Left cardiac atrium (tissue), 4 donors: ENCODE measurements at places on chromosomes 6 and 20. TPM values are rescaled to one million over a fixed set of nuclear protein-coding genes. Genes with fewer than 3 reads are reported as not detected.
A peak's percentile ranks its signal among the peaks of the same experiment; 100 is the strongest.

GRCh38 chr20:23673209-23673608, 15.6 kb downstream of the CST4 start:
- DNase-seq: no peak

Gene PACSIN1
- 8.4 TPM for total RNA-seq

GRCh38 chr6:45691426-45691825, 313.7 kb upstream of the SUPT3H start:
- DNase-seq: no peak

- no peak for DNase-seq
Measured at GRCh38 chr6:106702046-106702445, 72.7 kb downstream of the QRSL1 start.

Gene PAK5
- not detected for total RNA-seq

Gene KCNK5
- total RNA-seq: 1.2 TPM

- peak; percentile 54 for DNase-seq
Measured at GRCh38 chr6:149450679-149451375, 34.0 kb downstream of the ZC3H12D start.

Gene SLC29A1
- total RNA-seq: 115 TPM

DNA sequence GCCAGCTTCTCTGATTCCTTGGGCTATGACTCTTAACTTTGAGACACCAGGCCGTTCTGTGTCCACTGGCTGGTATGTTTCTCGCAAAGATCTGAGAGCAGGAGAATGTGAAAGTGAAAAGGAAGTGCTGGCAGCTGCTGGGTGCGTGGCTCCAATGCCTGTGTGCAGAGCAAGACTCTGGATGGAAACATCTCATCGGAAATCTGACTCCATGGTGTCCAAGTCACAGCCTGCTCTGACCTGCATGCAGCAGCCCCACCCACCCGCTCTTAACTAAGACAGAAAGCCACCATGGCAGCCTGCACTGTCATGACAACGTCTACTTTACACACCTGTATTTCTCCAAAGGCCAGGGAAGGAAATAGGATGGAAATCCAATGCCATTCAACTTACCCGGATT, 66.3 kb upstream of the MPC1 start:
- no peak for DNase-seq

Gene ZBTB12
- total RNA-seq: 2.5 TPM

GRCh38 chr6:11921751-11922150, 90.4 kb upstream of the HIVEP1 start:
- no peak for DNase-seq

DNA sequence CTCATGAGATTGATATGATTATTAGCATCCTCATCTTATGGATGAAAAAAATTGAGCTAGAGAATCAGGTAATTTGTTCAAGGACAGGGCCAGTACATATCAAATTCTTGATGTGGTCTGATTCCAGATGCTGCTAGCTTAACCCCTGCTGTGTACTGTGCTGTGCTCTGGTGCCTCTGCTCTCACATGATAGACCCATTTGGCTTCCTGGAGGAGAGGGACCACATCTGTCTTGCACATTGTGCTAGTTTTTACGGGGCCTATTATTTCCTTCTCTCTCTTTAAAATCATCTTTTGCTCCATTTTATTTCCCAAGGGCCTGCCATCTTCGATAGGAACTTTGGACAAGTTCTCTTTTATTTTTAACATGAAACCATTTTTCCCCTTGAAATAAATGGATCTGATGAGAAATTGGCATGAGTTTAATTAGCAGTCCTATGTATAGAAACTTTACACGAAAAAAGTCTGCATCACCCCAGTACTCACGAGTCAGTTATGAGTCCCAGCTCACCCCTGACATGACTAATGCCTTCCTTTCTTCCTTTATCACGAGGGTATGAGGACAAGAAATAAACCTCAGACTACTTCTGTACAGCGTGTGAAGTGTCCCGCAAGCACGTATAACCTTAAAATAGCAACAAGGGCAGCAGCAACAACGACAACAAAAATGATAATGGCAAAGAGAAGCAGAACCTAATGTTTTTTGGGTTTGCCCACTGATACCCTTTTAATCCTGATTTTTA, 26.5 kb downstream of the CD109 start:
- DNase-seq: no peak

- no peak for DNase-seq
Measured at GRCh38 chr20:1619861-1620444, at the start of gene SIRPB1. Gene SIRPB1, minus strand, starts transcription at chr20:1620009. Its CDS starts 65 bp downstream, at chr20:1619944.

Gene PTCRA
- total RNA-seq: not detected

DNA sequence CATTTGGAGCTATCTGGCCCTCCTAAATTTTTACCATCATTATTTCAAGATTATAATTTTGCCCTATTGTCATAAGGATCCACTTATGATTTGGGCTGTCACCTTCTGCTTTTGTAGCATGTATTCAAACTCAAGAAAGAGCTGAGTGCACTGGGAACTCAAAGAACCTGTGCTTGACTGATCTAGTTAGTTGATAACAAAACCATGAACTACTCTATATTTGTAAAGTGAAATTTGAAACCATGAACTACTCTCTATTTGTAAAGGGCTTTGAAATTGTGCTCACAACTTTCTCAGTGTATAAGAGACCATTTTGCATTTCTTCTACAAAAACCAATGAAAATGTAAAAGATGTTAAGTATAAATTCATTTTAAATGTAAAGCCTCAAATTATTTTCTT, 77.5 kb upstream of the POPDC3 start:
- DNase-seq: no peak

- no peak for DNase-seq
Measured at GRCh38 chr20:63029358-63030121, 22.8 kb upstream of the BHLHE23 start.

DNA sequence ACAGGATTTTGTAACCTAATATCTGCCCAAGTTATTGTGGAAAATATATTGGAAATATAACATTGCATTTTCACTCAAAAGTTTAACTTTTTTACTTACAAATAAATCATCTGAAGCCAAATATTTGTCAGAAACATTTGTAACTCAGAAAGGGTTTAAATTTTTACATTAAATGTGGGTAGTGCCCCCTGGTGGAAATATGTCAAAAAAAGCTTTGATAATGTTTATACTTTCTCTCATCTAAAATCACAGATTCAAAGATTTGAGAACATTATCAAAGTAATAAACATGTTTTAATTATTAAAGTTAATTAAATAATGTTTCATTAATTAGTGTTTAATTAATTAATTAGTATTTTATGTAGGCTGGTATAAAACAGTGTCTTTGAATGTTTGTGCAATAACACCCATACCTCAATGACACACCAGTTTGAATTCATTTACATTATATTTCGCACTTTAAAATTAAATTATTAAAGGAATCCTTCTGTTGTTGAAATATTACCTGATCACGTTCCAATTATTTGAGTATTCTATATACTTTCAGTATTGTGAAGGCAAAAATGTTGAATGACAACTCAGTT, 320.1 kb upstream of the FKBP1C start:
- DNase-seq: no peak

- DNase-seq: no peak
Measured at GRCh38 chr6:131262060-131262459, 126.8 kb downstream of the AKAP7 start.

Gene RNF39
- not detected for total RNA-seq

GRCh38 chr6:82331031-82331773, 32.4 kb upstream of the TPBG start:
- no peak for DNase-seq

GRCh38 chr20:41072190-41072863, 43.7 kb downstream of the TOP1 start:
- peak; percentile 30 for DNase-seq

GRCh38 chr6:117441824-117442264, 16.1 kb upstream of the ROS1 start:
- no peak for DNase-seq

DNA sequence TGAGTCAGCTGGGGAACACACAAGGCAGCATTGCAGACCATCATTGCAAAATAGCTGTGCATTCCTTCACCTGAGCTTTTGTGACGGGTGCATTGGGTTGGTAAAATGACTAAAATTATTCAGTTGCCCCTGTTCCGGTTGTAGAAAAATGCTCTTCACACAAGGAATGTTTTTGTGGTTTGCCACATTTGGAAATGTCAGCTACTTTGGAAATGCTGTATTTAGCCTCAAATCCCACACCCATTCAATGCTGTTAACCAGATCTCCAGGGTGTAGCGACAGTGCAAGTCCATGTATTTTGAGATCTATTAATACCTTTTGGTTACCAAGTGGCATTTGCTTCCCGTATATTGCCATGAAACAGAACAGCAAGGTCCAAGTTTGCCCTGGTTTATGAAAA, 201.2 kb downstream of the FOXA2 start:
- no peak for DNase-seq

- no peak for DNase-seq
Measured at GRCh38 chr6:32558426-32559057, 28.5 kb upstream of the HLA-DRB5 start.

GRCh38 chr20:62025832-62026563, 39.7 kb downstream of the TAF4 start:
- peak; percentile 47 for DNase-seq

GRCh38 chr6:81683912-81684311, 68.6 kb downstream of the TENT5A start:
- no peak for DNase-seq

Gene CFAP206
- 0.42 TPM for total RNA-seq

DNA sequence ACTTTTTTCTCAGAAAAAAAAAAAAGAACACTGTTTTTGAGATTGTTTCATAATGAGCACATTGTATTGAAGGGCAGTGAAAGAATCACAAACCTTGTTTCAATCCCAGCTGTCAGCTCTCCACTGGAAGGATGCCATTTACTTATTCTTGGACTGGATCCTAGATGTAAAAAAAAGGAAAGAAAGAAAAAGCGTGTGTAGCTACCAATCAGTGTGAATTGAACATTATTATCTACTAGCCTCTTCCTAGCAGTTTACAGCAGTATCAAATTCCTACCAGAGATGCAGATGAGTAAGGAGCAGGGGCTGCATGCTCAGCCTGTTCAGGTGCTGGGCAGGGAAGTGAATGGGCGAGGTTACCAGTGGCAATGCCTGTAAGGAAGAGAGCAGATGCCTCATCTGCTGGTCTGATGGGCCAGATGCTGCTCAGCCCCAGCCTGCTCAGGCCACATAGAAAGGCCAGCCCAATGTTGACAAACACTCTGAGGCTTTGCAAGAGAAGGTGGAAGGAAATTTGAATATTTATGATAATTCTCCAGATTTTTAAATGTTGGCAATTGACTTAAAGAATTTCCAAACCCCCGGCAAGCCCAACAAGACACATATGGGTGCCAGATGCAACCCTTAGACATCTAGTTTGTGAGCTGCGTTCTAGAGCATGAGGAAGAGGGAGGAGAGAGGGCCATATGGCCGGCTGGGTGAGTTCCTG, 189.5 kb downstream of the IBTK start:
- no peak for DNase-seq

Gene GCNT2
- 4.1 TPM for total RNA-seq

- no peak for DNase-seq
Measured at GRCh38 chr20:9294041-9294440, 220.3 kb upstream of the LAMP5 start.

- no peak for DNase-seq
Measured at GRCh38 chr6:117555262-117555849, 47.0 kb downstream of the GOPC start.

Gene RNF182
- 0.21 TPM for total RNA-seq

Gene FBXO9
- 67.7 TPM for total RNA-seq

DNA sequence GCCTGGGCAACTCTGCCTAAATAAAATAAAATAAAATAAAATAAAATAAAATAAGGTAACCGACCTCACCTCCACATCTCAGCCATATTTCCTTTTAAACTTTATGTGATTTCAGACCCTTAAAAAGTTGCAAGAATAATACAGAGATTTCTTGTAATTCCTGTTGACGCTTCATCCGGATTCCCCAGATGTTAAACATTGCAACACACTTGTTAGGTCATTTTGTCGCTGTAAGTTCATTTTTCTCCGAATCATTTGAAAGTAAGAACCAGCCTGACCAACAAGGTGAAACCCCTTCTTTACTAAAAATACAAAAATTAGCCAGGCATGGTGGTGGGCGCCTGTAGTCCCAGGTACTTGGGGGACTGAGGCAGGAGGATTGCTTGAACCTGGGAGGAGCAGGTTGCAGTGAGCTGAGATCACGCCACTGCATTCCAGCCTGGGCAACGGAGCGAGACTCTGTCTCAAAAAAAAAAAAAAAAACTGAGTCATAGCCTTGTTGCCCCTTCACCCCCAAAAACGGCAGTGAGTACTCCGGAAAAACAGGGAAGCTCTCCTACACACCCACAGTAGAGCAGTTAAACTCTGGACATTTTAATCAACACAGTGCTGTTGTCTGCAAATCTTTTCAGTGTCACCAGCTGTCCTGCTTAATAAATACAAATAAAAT, 5.9 kb downstream of the PYGB start:
- no peak for DNase-seq

Gene HCRTR2
- total RNA-seq: not detected

- DNase-seq: no peak
Measured at GRCh38 chr6:121904559-121904958, 469.1 kb downstream of the GJA1 start.

DNA sequence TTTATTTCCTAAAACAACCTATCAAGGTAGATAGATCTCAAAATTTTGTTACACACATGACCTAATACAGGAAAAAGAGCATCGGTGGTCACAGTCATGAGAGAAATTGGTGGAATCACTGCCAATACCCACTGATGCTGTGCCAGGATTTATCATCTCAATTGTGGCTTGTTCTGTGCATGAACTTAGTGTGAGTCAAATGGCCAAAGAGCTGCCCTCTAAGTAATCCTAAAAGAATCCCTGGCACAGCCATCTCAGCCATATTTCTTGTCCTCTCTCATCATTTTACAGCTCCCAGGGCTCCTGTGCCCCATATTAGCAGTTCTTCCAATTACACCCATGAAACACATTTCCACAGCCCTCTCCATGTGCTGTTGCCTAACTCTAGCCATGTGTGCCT, 6.1 kb downstream of the GSTA5 start:
- no peak for DNase-seq

Gene ALDH8A1
- 0.41 TPM for total RNA-seq

DNA sequence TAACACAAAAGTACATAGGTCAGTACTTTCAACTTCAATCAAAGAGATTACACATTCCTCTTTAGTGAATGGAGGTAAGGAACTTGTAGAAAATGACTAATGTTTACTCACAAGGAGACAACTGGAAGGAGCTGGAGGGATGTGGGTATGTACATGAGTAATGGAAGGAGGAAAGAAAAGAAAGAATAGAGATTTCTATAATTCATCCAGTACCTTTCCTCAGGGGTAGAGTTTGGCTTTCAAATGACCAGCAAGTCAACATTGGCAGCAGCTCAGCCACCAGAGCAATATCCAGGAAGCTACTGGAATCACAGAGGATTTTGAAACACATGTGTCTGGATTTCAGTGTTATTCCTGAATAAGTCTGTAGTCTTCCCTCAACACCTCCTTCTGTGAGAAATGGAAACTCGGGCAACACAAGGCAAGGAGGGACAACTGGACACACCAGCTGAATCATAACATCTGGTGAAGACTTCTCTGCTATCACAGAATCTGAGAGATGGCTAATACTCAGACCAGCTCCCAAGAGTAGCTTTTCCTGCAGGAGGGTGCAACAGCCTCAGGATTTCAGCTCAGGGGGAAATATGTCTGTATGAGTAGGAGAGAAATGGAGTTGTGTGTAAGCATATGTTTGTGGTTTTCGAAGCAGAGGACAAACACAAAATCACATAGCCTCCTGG, 98.8 kb downstream of the HAO1 start:
- DNase-seq: no peak

Gene KCNK16
- total RNA-seq: not detected

Gene DZANK1
- total RNA-seq: 0.92 TPM

- no peak for DNase-seq
Measured at GRCh38 chr6:169101981-169102380, 151.7 kb downstream of the THBS2 start.
